ENCODE measurements at places on chromosomes 6 and 20. TPM values are rescaled to one million over a fixed set of nuclear protein-coding genes. Genes with fewer than 3 reads are reported as not detected.
A peak's percentile ranks its signal among the peaks of the same experiment; 100 is the strongest.

DNA sequence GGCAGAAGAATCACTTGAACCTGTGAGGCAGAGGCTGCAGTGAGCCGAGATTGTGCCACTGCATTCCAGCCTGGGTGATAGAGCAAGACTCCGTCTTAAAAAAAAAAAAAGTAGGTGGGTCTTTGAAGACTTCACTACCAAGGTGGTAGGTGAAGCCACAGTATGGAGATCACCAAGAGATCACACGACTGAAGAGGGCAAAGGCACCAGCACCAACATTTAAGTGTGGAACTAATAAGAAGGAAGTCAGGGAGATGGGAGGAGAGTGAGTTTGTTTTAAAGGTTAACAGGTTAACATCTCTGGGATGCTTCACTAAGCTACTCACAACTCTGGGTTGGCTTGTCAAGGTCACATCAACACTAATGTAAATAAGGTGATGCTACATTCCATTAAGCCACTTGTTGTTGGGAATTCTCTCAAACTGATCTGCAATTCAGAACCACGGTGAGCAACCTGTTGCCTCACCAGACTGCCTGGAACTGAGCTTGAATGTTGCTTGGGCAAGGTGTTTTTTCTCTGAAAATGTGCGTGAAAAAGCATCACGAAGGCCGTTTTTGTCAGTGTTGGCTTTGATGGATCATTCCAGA is 48.7 kb downstream of the KCTD20 start:
- no peak overlapping the region for H3K4me3 ChIP-seq
- H3K27ac ChIP-seq: no peak overlapping the region
- H3K36me3 ChIP-seq: peaks cover 39% of the 10 kb centered on the region
- H3K4me1 ChIP-seq: no peaks in the 10 kb centered on the region
- no peak for DNase-seq

DNA sequence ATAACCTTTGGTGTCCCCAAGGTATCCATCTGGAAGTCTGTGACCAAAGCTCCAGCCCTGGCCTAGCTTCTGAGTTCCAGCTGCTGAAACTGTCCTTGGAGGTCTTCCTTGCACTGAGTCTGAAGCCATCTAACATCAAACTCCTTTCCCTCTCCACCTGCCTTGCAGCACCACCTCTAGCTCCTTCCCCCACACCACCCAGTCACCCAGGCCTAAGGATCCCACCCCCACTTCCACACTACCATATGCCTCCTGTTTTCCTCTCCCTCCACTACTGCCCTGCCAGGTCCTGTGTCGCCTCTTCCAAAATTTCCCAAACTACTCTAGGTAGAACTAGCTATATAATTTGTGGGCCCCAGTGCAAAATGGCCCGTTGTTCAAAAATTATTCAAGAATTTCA is 10.8 kb upstream of the MATN4 start:
- H3K4me1 ChIP-seq: no peaks in the 10 kb centered on the region
- no peaks in the 10 kb centered on the region for H3K27me3 ChIP-seq
- DNase-seq: no peak
- H3K27ac ChIP-seq: peak overlapping the region; percentile 31
- H3K4me3 ChIP-seq: no peak overlapping the region
- peaks cover 6% of the 10 kb centered on the region for H3K36me3 ChIP-seq

- H3K4me3 ChIP-seq: no peak overlapping the region
- H3K27ac ChIP-seq: no peak overlapping the region
- DNase-seq: no peak
- no peaks in the 10 kb centered on the region for H3K36me3 ChIP-seq
Observed at GRCh38 chr6:131024565-131024964, 38.5 kb downstream of the EPB41L2 start.

Gene HAO1
- 0.24 TPM for total RNA-seq

- H3K27me3 ChIP-seq: no peaks in the 10 kb centered on the region
- no peak overlapping the region for H3K27ac ChIP-seq
- H3K4me3 ChIP-seq: no peak overlapping the region
- no peak for DNase-seq
Observed at GRCh38 chr20:2955257-2955970, 82.1 kb downstream of the PTPRA start.

Gene FKBP1C
- 0.17 TPM for total RNA-seq

DNA sequence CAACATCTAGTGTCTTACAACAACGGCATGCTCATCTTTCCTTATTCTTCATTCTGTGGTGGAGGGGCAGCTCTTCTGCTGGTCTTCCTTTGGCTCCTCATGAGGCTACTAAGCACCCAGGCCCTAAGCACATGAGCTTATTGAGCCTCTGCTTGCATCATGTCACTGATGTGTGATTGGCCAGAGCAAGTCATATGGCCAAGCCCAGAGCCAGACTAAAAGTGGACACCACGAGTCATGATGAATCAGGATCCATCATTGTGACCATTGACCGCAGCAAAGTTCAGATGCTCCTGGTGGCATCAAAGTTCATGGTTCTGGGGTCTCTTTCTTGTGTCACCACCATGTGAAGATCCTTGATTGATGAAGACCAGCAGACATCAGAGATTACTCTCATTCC is 192.0 kb upstream of the FOXA2 start:
- H3K27ac ChIP-seq: no peak overlapping the region
- no peak overlapping the region for H3K4me3 ChIP-seq
- H3K4me1 ChIP-seq: no peaks in the 10 kb centered on the region

All from pancreas (tissue), 10 donors.